ENCODE measurements at places on chromosomes 1 and 21. TPM values are rescaled to one million over a fixed set of nuclear protein-coding genes. Genes with fewer than 3 reads are reported as not detected.

RORC gene
- polyA plus RNA-seq = 0.52 TPM

IFNLR1 gene
- polyA plus RNA-seq = 11.4 TPM

LCE3D gene
- polyA plus RNA-seq = not detected

S100A12 gene
- not detected for polyA plus RNA-seq

KCND3 gene
- 0.22 TPM for polyA plus RNA-seq

ATP6V0B gene
- polyA plus RNA-seq = 302 TPM

MCOLN3 gene
- 4.9 TPM for polyA plus RNA-seq

FCAMR gene
- not detected for polyA plus RNA-seq

OR2T11 gene
- polyA plus RNA-seq = not detected

ACTL8 gene
- polyA plus RNA-seq = 0.63 TPM

AMY1A gene
- not detected for polyA plus RNA-seq

ADPRS gene
- polyA plus RNA-seq = 39.4 TPM

OR2G6 gene
- polyA plus RNA-seq = not detected

OR14K1 gene
- polyA plus RNA-seq = not detected

SPATA21 gene
- 0.25 TPM for polyA plus RNA-seq

GFI1 gene
- 0.08 TPM for polyA plus RNA-seq

PYHIN1 gene
- not detected for polyA plus RNA-seq

SPRR2D gene
- polyA plus RNA-seq = not detected

DIPK1A gene
- 1.2 TPM for polyA plus RNA-seq

MAN1C1 gene
- polyA plus RNA-seq = 14.4 TPM

ALG6 gene
- 8.4 TPM for polyA plus RNA-seq

KLF17 gene
- not detected for polyA plus RNA-seq

KRTAP7-1 gene
- not detected for polyA plus RNA-seq

DNAH14 gene
- polyA plus RNA-seq = 8.4 TPM

VHLL gene
- polyA plus RNA-seq = not detected

BNIPL gene
- polyA plus RNA-seq = 3.3 TPM

UBE2U gene
- not detected for polyA plus RNA-seq

ADORA1 gene
- polyA plus RNA-seq = 12.2 TPM

RCAN3 gene
- 5.6 TPM for polyA plus RNA-seq

PRR9 gene
- polyA plus RNA-seq = not detected

APCS gene
- not detected for polyA plus RNA-seq

PSMG1 gene
- polyA plus RNA-seq = 29.2 TPM

TRIM67 gene
- not detected for polyA plus RNA-seq

DDR2 gene
- 1.00 TPM for polyA plus RNA-seq

NOTCH2 gene
- polyA plus RNA-seq = 17.7 TPM

SPRR1A gene
- polyA plus RNA-seq = not detected

GNG5 gene
- 104 TPM for polyA plus RNA-seq
